ENCODE measurements at places on chromosomes 2 and 18.

GRCh38 chr2:176502619-176503018 is 233.4 kb downstream of the MTX2 start:
- DNase-seq, result no peak

DNA sequence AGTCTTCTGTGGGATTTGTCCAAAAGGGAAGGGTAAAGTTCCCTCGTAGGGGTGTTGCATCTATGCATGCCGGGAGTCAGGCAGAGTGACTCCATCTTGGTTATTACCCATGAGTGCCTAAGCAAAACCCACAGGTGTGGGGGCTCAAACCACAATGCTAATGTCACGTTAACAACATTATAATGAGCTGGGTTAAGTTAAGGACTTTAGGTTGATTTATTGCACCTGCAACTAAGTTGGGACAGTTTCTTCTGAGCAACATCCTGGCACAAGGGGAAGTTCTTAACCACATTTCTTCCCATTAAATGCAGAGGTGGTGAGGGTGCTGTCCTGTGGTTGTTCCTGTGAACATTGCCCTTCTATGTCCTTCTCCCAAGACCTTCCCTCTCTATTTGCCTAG is 1596.8 kb upstream of the SLC39A10 start:
- DNase-seq, result no peak

- DNase-seq, result no peak
These were observed 19.4 kb downstream of the MPPE1 start for GRCh38 chr18:11888726-11889125.

DNA sequence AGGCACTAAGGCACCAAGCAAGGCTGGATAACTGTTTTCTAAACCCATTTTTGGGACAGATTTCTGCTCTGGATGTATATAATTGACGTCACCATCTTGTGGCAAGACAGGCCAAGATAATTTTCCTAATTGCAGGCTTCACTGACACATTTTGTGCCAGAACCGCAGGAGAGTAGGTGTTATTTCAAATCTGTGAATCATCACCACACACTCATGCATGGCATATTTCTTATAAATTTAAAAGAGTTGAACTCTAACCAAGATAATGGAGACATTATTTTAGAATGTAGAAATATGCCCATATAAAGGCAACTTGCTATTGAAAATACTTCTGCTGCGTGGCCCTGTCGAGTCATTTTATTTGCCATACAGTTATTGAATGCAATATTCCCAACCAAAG is 68.3 kb upstream of the ACYP2 start:
- DNase-seq, result no peak

DNA sequence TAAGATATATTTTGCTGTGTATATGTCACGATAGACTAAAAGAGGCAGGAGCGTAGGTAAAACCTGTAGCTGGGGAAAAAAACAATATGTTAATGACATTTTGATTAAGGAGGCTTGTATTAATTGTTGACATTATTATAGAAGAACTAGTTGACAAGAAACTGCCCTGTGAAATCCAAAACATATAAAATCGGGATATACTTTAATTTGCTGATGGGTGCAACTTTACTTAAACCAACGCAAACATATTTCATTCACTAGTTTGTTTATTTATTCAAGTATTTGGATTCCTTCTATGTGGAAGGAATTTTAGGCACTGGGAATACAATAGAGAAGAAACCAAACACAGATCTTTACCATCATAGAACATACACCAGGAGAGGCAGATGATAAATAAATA is 8.0 kb downstream of the WDR7 start:
- no peak for DNase-seq

- no peak for DNase-seq
These were observed 869.4 kb upstream of the ID2 start for GRCh38 chr2:7812231-7812995.

DNA sequence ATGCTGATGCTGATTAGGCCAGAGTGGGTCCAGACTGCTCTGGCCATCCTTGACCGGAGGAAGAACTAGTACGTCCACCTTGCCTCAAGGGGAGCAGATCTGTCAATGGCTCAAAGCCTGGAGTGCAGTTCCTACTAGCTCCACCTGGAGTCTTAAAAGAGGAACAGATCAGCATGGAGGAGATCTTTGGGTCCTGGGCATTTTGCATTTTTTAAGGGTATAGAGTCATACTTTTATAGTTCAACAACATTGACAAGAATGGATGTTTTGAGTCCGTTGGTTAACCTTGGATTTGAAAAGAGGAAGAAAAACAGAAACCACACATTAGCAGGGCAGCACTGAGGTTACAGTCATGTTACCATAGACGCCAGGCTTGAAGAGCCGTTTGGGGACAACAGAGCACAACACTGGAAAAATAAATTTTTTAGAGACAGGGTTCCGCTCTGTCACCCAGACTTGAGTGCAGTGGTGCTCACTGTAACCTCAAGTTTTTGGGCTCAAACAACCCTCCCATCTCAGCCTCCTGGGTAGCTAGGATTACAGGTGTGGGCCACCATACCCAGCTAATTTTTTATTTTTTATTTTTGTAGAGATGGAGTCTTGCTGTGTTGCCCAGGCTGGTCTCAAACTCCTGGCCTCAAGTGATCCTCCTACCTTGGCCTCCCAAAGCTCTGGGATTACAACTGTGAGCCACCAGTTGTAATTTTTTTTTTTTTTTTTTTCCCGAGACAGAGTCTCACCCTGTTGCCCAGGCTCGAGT is 78.5 kb downstream of the PRKCE start:
- DNase-seq, result peak; percentile 31

- DNase-seq, result no peak
These were observed 74.9 kb downstream of the LONRF2 start for GRCh38 chr2:100247256-100248043.

DNA sequence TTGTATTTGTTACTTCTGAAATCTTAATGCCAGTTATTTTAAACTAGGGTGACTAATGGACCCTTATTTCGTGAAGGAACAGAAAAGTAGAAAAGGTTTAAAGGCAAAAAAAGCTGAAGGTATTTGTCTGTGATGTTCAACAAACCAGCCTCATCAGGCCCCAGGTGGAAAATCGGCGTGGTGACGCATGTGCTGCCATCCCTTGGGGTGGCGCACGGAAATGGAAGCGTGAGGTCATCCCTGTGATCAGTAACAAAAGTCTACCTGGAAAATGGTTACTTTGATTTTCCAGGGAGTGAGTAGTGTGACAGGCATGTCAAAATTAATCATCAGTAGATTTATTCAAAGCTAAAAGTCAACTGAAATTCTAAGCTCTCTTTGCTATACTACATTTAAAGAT is 313.2 kb downstream of the GBX2 start:
- DNase-seq, result no peak

DNA sequence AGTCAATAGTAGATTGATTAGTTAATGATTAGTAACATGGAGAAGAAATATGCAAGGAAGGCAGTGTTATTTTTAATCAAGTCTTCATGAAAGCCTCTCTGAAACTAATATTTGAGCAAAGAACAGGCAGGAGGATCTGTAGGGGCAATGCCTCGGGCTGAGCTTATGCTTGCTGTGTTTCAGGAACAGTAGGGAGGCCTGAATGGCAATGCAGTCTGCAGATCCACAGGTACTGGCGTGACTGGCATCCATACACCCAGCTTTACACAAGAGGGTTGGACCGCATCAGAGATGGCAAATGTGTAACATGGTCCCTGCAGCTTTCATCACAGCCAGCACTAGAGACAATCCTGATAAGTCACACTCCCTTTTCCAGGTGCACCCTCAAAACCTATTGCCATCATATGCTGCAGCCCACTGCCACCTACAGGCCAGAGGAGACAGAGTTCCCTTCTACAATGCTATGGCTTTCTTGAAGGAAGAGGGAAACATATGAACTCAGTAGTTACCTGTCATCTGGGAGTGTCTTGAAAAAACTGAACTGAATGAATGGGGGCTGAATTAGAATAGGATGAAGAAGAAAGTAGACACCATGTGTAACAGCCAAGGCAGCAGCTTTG is 582.4 kb upstream of the RAB6C start:
- peak; percentile 11 for DNase-seq

DNA sequence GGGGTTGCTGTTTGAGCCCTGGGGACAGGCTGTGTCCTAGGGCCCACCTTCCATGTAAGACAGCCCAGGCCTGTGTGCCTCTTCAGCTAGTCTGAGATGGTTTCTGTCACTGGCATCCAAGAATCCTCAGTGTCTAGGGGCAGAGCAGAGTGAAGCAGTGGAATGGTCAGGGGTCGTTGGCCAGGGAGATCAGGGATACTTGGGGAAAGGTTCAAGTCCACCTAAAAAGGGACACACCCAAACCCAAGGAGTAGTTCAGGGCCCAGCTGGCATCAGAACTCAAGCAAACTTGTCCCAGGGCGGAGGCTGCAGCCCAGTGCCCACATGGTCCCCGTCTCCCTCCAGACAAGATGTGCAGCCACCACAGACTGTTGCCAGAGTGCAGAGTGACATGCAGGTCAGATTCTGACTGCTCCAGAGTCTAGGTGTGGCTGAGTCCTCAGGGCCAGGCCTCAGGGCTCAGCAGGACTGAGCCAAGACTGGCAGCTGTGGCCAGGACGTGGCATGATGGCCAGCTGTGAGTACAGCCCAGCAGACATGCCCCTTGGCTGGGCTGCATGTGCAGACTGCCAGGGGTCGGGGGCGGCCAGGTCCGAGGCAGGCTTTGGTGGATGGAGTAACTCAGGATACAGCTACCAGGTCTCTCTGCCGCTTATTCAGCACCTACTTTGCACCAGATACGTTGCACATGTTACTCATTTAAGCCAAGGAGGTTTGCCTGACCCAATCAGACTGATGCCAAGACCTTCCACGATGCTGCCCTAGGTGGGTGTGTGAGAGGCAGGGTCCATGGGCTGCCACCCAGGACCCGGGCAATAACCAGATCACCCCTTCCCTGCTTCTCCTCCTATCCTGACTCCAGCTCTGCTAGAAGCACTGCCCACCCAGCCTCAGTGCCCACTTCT is 146.6 kb downstream of the SMAD7 start:
- no peak for DNase-seq

DNA sequence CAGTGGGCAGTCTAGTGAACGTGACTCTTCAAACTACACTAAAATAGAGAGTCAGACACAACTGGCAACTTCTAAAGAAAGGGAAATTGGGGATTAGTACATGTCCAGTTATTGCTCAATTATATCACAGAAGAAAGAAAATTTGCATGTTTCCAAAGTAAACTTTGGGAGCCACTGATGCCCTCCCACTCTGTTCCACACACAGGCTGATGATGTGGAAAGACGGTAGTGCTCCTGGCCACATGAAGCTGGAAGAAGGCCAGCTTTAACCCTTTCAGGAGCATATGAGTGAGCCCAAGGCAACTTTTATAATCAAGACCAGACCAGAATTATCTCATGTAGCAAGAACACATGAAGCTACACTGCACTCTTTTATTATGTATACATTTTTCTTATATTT is 141.0 kb downstream of the NR4A2 start:
- DNase-seq, result no peak

DNA sequence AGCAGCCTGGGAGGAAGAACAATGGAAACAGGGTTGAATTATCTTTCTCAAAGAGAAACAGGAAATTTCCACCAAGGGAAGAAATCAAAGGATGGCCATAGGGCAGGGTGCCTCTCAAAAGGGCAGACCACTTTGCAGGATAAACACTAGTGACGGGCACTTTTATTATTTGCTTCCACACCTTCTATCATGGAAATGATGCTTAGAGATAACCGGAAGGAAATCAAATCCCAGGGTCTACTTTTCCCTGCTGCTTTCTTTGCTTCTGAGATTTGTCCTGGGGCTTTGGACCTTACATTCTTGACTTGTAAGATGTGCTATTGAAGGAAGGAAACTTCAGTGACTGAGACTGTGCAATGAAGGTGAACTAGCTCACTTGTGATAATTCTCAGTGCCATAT is 1.1 kb upstream of the SCN9A start:
- no peak for DNase-seq

DNA sequence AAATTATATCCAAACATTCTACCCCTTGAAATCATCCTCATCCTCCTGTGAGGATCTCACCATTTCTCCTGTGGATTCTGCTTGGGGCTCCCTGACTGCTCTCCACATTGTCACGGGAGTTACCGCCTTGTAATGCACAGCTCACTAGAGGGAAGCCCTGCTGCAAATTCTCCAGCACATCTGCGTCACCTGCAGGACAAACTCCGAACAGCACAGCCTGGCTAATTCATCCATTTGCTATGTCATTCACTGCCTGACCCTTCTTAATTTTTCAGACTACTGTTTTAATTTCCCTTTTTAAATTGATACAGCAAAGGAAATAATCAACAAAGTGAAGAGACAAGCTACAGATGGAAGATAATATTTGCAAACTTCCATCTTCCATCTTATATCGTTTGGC is 627.4 kb downstream of the FBXO15 start:
- no peak for DNase-seq

DNA sequence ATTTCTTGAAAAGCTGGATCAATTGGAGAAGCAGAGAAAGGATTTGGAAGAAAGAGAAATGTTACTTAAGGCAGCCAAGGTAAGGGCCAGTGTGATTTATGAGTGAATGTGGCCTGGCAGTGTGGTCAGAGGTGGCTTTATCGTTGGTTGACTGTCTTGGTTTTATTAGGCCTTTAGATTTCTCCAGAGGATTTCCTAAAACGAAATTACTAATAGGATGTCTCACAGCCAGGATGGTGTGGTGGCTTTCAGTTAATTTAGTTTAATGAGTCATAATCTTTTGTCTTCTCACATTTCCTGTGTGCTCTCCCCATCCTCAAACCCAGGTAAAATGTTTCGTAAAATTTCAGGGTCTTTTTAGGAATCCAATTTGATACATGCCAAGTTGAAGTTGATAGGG is 100.8 kb downstream of the TAF4B start:
- no peak for DNase-seq

GRCh38 chr2:227038550-227039189 is 125.3 kb downstream of the COL4A4 start:
- DNase-seq, result no peak

- DNase-seq, result no peak
These were observed 431.1 kb upstream of the CDH19 start for GRCh38 chr18:67035026-67035425.

GRCh38 chr2:71282493-71282892 is 49.1 kb upstream of the ZNF638 start:
- no peak for DNase-seq

DNA sequence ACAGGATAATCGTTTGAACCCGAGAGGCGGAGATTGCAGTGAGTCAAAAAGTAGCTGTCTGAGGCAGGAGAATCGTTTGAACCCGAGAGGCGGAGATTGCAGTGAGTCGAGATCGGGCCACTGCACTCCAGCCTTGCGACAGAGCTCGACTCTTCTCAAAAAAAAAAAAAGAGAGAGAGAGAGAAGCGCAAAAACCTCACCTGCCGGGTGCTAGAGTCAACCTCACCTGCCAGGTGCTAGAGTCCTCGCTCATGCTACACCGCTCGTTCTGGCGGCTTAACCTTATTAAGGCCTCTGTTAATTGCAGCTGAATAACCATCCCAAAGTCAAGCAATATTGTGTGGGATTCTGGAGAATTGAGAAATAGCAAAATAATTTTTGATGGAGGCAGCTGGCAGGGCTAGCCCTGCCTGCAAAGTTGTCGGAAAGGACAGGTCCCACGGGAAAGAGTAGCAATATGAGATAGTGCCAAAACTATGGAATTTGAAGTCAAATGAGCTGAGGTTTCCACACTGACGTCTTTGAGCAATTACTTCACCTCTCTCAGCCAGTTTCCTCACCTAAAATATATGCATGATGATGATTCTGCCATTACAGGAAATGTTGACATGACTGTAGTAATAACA is 644 bp upstream of the DYM start:
- no peak for DNase-seq
